ENCODE measurements at places on chromosomes 13 and 19.

DNA sequence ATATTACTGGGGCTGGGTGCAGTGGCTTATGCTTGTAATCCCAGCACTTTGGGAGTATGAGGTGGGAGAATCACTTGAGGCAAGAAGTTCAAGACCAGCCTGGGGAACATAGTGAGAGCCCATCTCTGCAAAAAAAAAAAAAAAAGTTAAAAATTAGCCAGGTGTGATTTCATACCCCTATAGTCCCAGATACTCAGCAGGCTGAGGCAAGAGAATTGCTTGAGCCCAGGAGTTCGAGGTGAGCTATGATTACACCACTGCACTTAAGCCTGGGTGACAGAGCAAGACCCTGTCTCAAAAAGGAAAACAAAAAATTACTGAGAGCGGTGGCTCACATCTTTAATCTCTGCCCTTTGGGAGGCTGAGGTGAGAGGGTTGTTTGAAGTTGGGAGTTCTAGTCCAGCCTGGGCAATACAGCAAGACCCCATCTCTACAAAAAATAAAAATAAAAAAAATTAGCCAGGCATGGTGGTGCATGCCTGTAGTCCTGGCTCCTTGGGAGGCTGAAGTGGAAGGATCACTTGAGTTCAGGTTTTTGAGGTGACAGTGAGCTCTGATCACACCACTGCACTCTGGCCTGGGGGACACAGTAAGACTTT, 87.5 kb downstream of the ZMYM2 start:
- no peak for DNase-seq
- H3K4me1 ChIP-seq = no peaks in the 10 kb centered on the region
- peaks cover 19% of the 10 kb centered on the region for H3K36me3 ChIP-seq
- H3K4me3 ChIP-seq = no peak overlapping the region

DNA sequence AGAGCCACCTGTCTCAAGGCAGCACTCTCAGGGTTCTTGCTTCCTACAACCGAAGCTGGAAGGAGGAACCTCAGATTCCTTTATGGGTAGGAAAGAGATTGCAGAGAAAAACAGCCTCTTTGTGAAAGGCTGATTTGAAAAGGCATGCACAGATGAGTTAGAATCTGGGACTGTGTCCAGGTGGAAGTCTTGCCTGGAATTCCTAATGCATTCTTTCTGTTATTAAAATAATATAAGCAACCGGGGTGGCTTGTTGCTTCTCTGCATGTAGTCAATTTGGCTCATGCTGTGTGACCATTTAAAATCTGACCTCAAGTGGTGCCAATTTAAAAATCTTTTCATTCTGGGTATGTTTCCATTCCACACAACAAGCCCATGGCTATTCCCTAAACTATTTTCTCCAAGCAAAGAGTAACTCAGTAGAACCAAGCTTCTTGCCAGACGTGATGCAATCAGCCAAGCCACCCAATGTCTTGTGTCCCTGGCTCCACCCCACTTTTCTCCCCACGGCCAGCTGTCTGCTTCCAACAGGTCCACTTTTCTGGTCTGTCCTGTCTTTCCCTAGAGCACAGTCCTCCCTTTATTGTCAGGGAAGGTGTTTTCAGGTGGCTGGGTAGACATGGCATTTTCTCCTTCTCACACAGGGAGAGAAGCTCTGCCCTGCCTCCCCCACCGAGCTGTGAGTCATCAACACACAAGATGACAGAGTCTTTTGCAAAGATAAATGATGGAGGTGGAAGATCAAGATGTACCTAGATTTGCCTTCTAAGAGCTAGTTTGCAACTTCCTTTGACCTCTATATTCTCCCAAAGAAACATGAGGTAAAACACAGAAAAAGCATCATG, 394.3 kb downstream of the FOXO1 start:
- peak overlapping the region; percentile 41 for H3K27ac ChIP-seq
- H3K27me3 ChIP-seq = no peaks in the 10 kb centered on the region
- DNase-seq = peak; percentile 76
- H3K36me3 ChIP-seq = no peaks in the 10 kb centered on the region
- H3K4me1 ChIP-seq = peaks cover 13% of the 10 kb centered on the region

GRCh38 chr13:30551189-30551588, 66.5 kb upstream of the USPL1 start:
- peaks cover 4% of the 10 kb centered on the region for H3K4me1 ChIP-seq
- no peak overlapping the region for H3K4me3 ChIP-seq
- no peaks in the 10 kb centered on the region for H3K36me3 ChIP-seq

GRCh38 chr19:51550848-51551672, 19.6 kb upstream of the SIGLEC6 start:
- no peak overlapping the region for H3K4me3 ChIP-seq
- H3K27ac ChIP-seq = no peak overlapping the region
- no peak for DNase-seq
- peaks cover 3% of the 10 kb centered on the region for H3K27me3 ChIP-seq
- no peaks in the 10 kb centered on the region for H3K4me1 ChIP-seq

DNA sequence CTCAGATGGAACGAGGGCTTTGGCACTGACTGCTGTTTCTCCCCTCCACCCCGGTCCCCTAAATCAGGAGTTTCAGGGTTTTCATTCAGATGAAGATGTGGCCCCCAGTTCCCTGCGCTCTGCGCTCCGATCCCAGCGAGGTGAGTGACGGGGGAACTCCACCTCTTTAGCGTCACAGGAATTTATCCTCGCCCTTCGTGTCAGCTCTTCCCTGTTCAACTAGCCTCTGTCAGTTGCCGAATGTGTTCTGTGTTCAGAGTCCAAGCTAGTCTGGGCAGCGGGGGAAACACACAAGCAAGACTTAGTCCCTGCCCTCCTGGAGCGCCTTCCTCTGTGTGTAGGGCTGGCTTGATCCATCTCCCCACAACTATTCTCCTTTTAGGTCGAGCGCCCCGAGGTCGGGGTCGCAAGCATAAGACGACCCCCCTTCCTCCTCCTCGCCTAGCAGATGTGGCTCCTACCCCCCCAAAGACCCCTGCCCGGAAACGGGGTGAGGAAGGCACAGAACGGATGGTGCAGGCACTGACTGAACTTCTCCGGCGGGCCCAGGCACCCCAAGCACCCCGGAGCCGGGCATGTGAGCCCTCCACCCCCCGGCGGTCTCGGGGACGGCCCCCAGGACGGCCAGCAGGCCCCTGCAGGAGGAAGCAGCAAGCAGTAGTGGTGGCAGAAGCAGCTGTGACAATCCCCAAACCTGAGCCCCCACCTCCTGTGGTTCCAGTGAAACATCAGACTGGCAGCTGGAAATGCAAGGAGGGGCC, 1.8 kb downstream of the KMT2B start:
- peak overlapping the region; percentile 89 for H3K27ac ChIP-seq
- H3K27me3 ChIP-seq = no peaks in the 10 kb centered on the region
- H3K4me3 ChIP-seq = peak overlapping the region; percentile 95
- peaks cover 3% of the 10 kb centered on the region for H3K36me3 ChIP-seq

DNA sequence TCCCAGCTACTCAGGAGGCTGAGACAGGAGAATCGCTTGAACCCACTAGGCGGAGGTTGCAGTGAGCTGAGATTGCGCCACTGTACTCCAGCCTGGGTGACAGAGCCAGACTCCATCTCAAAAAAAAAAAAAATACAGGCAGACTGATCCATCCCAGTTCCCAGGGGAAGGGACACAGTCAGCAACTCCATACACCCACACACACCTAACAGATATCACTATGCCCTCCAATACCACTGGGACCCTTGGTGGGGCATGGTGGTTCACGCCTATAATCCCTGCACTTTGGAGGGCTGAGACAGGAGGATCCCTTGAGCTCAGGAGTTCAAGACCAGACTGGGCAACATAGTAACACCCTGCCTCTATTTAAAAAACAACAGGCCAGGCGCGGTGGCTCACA, 2.6 kb downstream of the DPF1 start:
- H3K27me3 ChIP-seq = peaks cover 66% of the 10 kb centered on the region
- H3K36me3 ChIP-seq = no peaks in the 10 kb centered on the region
- no peak overlapping the region for H3K27ac ChIP-seq
